Activated B cell treated with CpG ODN at 0.5 μM for 24 hours (primary cell): ENCODE measurements at places on chromosomes 16 and 17.

DNA sequence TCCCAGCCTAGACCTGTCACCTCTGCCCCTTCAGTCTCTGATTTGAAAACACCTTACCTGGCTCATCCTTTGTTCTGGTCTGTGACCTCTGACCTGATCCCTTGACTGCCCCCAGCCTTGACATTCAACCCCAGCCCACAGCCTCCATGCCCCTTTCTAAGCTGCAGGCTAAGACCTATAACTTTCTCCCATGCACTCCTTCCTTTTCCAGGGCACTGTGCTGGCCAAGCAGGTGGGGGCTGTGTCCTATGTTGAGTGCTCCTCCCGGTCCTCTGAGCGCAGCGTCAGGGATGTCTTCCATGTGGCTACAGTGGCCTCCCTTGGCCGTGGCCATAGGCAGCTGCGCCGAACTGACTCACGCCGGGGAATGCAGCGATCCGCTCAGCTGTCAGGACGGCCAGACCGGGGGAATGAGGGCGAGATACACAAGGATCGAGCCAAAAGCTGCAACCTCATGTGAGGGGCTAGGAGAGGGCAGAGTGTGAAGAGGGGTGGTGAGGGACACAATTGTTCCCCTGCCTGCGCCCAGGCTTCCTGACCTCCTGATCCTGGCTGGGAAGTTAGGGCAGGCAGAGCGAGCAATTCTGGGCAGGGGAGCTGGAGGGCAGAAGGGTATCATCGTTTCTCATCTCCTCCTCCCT is 3.3 kb downstream of the RND2 start:
- no peak for DNase-seq

GRCh38 chr17:57987581-57988300 is at the start of gene VEZF1:
Gene VEZF1, minus strand, starts transcription at chr17:57988254. Its CDS starts 143 bp downstream, at chr17:57988111.
- no peak for DNase-seq

- DNase-seq = no peak
Measured at GRCh38 chr17:73562896-73563295, 81.3 kb downstream of the SDK2 start.

- DNase-seq = no peak
Measured at GRCh38 chr17:3812771-3813170, 11.8 kb upstream of the ITGAE start.

GRCh38 chr16:88809068-88809675 is 2.6 kb downstream of the APRT start:
- no peak for DNase-seq

GRCh38 chr16:67244387-67245185 is 2.7 kb downstream of the FHOD1 start:
- peak; percentile 69 for DNase-seq

GRCh38 chr16:69193855-69194254 is 6.9 kb downstream of the SNTB2 start:
- no peak for DNase-seq

- no peak for DNase-seq
Measured at GRCh38 chr16:3953728-3954410, 73.4 kb upstream of the CREBBP start.

GRCh38 chr17:26774291-26775218 is 519.4 kb upstream of the WSB1 start:
- DNase-seq = no peak

GRCh38 chr16:24685539-24686432 is 43.7 kb upstream of the TNRC6A start:
- no peak for DNase-seq

- DNase-seq = no peak
Measured at GRCh38 chr17:1147664-1148063, 32.1 kb downstream of the ABR start.

DNA sequence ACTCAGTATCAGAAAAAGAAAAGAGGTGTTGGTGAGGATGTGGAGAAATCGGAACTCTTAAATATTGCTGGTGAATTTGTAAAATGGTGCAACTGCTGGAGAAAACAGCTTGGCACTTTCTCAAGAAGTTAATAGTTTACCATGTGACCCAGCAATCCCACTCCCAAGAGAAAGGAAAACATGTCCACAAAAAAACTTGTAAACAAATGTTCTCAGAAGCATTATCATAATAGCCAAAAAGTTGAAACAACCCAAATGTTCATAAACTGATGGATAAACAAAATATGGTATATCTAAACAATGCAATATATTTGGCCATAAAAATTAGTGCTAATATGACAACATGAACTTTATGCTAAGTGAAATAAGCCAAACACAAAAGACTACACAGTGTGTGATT is 2.6 kb upstream of the MAPK7 start:
- DNase-seq = no peak
